ENCODE measurements at places on chromosomes 2 and 18.

GRCh38 chr18:79986726-79987125, 1.6 kb downstream of the TXNL4A start:
- no peak for DNase-seq

- no peak for DNase-seq
Observed at GRCh38 chr2:39241588-39241987, 2.2 kb downstream of the CDKL4 start.

DNA sequence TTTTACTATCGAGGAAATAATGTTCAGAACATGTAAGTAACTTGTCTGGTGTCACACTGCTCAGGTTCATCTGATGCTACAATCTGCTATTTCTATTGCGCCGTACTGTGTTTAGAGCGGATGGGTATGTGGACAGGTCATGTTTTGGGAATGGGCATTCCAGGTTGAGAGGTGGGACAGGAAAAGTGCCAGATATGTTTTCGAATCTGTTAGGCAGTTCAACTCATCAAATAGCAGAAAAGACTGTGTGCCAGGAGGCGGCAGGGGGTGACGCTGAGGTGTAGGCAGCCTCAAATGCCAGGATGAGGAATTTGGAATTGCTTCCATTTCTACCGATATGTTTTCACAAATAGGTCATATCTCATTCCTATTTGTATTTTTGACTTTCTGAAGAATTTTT, 123.8 kb downstream of the HRH4 start:
- no peak for DNase-seq

- DNase-seq, result no peak
Observed at GRCh38 chr18:48620071-48620470, 81.2 kb downstream of the CTIF start.
